ENCODE measurements at places on chromosomes 3 and 15.

DNA sequence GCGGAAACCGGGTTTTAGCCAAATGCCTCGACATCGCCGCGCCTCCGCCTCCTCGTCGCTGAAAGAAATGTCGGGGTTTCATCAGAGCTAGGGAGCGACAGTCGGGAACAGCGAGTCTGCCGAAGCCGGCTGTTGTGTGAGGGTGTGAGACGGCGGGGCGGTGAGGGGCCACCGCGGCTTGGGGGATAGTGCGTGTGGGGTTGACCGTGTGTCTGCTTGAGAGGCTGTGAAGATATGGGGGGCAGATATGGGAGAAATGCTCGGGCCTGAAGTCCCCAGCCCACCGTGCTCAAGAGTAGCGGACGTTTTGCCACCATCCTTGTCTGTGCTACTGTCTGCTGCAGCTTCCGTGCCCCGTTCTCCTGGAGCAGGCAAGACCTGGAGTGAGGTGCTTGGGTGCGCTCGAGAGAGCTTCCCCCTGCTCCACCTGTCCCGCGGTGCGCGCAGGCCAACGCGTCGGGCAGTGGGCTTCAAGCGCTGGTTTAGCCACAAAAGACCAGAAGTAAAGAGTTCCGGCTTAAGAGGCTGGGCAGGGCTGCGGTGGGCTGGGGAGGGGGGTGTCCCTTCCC, 716 bp upstream of the ISLR2 start:
- no peak for DNase-seq

GRCh38 chr3:64687781-64688604, at the start of gene ADAMTS9:
Gene ADAMTS9, minus strand, starts transcription at chr3:64688000. Its CDS starts 343 bp downstream, at chr3:64687657.
- no peak for DNase-seq

- DNase-seq, result peak; percentile 87
Observed at GRCh38 chr3:23685541-23686258, 120.1 kb upstream of the UBE2E1 start.

DNA sequence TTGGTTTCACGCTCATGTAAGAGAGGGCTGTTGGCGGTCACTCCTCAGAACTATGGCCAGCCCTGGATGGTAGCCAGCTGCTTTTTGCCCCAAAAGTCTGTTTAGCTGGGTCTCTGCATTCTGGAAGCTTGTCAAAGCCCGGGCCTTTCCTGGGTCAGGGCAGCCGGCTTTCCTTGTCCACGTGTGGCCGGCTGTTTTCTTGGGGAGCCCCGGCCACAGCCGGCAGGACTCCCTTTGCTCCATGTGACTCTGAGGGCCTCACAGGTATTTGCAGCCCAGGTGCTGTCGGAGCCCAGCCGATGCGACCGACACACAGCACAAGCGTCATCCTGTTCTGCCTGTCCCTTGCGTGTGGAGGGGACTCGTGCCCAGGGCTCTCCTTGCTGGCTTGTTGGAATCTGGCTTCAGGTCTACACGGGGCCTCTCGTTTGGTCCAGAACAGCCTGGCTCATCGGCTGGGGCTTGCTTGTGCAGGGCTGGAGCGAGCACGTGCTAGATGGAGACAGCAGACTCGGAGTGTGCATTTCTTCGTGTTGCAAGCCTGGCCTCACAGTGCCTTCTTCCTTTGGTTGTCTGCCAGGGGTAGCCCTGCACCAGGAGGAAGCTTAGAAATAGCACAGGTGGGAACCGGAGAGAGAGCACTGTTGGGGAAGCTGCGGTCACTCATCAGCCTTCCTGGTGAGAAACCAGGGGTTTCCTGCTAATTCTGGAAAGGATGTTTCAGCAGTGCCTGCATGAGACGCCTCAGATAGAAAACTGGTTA, 51.5 kb downstream of the PGPEP1L start:
- DNase-seq, result no peak

DNA sequence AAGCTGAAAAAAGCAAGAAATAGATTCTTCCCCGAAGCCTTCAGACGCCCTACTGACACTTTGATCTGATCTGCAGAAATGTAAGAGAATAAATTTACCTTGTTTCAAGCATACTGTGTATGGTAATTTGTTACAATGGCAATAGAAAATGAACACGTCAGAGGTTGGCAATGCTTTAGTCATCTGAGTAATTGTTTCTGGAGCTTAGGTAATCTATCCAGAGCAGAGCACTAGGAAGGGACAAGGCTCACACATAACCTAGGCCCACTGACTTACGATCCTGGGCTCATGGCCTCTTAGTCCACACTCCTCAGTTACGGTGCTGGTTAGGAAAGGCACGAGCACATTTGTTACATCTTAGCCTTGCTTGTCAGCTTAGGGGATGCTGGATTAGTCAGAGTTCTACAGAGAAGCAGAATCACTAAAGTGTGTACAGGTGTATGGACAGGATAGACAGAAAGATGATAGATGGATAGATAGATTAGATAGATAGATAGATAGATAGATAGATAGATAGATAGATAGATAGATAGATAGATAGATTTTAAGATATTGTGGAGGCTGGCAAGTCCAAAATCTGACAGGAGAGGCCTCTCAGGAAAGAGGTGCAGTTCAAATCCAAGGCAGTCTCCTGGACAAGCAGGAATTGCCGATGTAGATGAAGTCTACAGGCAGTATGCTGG, 46.8 kb upstream of the TBC1D23 start:
- no peak for DNase-seq

GRCh38 chr3:140403608-140404007, 274.3 kb upstream of the TRIM42 start:
- no peak for DNase-seq

DNA sequence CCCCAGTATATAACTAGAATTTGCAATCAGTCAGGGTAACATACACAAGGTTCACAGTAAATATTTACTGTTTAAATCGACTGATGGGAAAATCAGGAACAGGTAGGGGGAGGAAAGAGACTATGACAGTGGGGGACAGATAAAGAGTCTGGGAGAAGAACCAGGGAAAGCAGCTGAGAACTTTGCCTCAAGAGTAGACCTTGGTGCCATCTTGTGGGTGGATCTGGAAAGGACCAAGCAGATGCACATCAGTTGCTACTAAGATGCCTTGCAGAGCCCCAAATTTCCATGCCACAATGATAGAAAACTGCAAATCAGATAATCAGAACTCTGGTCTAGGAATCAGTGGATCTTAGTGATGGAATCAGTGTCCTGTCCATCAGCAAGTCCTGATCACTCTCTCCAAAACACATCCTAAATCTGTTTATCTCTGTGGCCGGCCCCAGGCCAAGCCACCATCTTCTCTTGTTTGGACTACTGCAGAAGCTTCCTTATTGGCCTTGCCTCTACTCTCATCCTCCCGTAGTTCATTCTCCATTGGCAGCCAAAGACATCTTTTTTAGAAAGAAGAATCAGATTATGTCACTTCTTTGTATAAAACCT, 62.7 kb downstream of the PDE8A start:
- no peak for DNase-seq

DNA sequence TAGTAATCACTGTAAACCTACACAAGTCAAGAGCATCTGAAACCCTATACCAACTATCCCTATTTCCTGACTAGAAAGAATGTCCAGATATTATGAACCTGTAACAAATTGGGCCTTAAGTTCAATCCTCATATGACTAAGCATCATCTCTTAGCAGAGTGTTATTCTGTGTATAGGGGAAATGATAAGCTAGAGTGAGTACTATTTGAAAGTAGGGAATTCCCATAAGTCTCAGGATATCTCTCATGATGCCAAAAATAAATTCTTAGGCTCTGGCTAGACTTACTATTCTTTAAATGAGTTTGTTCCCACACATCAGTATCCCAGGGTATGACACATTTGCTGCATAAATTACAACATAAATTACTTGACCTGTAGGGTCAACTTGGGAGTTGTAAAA, 15.3 kb downstream of the MRPL47 start:
- DNase-seq, result no peak

DNA sequence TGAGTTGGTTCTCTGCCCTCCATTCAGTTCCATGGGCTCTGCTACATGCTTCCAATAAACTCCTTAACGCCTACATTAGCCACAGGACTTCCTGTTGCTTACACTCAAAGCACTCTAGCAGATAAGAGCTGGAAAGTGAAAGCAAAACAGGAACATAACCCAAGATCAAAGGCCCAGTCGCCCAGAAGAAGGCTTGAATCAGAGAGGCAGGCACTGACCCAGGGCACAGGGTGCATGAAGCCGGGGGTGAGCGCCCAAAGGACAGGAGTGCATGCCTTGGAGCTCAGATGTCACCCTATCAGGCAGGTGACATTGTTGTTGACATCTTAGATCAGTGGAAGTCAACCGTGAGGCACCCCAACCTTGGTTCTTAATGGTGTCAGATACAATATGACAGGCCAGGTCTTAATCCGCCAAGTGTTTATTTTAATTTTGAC, 235.1 kb downstream of the UACA start:
- no peak for DNase-seq

- DNase-seq, result peak; percentile 88
Observed at GRCh38 chr15:51801391-51801835, 28.0 kb upstream of the TMOD3 start.

Data from DMS 273 treated with DMSO at 0.1 percent for 48 hours (cell line).